ENCODE measurements at places on chromosomes 7 and 10.

- DNase-seq: no peak
These were observed 134.4 kb upstream of the UNC5B start for GRCh38 chr10:71077796-71078453.

DNA sequence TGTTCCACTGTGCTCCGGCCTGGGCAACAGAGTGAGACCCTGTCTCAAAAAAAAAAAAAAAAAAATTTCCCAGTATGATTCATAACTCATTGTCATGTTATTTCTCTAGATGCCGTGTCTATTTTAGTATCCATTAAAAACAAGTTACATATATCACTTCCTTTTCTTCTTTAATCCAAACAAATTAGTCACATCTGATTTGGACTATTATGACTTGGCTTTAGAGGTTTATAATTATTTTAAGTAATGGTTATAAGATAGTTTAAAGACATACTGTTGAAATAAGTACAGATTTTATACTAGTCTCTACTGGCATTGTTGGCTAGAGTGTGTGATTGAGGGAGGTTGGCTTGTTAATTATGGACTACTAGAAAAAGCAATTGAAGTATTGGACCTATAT lies 53.3 kb downstream of the ZMYND11 start:
- no peak for DNase-seq

DNA sequence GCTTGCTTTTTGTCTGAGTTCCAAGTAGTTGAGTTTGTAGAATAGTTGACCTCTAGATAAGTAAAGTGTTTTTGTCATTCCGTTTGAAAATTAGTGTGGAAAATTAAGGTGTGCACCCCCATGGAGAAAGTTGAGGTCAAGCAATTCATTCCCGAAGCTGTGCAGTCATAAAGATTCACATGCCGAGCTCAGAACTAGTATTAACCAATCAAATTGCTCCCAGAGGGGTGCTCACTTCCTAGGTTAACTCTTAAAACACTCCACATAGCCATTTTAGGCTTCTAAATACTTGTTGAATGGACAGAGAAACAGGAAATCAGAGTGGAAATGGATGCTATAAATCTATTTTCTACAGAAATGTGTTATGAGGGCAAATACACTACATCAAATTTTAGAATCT lies 638.9 kb downstream of the SUGCT start:
- DNase-seq: no peak

GRCh38 chr7:5793361-5794072 lies 12.1 kb upstream of the RNF216 start:
- no peak for DNase-seq

DNA sequence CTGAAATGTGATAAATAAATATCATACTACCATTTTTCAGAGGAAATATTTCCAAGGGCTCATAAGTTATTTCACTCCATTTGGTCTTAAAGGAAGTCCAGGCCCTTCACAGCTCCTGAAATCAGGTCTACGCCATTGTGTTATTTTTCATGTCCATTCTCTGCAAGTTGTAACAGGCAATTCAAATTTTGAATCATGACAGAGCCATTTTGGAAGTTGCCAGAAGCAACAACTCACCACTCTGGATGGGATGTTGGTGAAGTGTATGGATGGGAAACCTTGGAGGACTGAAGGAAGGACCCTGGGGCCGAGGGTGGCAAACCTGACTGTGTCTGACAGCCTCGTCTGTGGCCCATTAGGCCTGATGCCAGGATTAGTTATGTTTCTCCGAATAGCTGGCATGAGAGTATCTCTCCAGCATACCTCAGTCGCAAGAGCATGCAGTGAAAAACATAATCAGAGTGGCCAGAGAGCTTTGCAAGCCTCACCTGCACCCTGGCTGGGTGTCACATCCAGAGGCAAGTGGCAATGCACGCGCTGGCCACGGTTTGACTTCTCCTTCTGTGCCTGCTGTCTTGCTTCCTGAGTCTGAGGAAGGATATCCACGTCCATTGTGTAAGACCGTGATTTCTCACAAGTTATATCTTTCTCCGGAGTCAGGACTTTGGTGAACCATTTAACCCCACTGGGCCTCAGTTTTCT lies 87.1 kb downstream of the NRP1 start:
- DNase-seq: no peak

DNA sequence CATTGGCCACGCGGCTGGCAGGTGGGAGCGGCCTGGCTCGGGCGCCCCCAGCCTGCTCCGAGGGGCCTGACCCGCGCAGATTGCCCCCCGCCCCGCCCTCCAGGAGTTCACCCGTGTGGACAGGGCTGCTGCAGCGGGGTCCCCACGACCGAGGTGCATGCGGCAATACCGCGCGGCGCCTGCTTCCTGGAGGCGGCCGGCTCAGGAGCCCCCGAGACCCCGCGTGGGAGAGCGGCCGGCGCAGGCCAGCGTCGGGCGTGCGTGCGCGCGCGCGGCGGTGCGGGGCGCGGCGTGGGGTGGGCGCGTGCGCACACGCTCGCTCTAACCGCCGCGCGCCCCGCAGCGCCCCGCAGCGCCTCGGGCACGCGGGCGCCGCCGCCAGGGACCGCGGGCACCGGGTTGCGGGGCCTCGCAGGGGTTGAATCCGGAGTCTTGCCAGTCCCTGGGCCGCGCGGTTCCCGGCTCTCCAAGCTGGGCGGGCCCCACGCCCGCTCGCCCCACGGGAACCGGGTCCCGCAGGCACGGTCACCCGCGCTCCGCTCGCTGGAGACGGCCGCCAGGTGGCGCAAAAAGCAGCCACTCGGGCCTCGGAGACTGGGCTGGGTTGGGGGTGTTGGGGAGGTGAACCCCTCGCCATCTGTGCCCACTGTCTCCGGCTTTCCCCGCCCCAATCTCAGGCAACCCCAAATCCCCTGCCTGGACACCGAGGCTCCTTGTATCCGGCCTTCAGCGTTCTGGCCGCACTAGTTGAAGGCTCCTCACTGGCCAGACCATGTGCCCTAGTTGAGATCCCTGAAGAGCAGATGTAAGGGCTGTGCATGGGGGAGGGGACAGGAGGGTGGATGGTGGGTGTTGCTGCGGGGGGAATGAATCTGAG lies 1.3 kb upstream of the ACHE start:
- no peak for DNase-seq

GRCh38 chr7:18518555-18518954 lies 23.0 kb downstream of the HDAC9 start:
- no peak for DNase-seq

- DNase-seq: no peak
These were observed 28.1 kb upstream of the SFTPD start for GRCh38 chr10:79976999-79977398.

DNA sequence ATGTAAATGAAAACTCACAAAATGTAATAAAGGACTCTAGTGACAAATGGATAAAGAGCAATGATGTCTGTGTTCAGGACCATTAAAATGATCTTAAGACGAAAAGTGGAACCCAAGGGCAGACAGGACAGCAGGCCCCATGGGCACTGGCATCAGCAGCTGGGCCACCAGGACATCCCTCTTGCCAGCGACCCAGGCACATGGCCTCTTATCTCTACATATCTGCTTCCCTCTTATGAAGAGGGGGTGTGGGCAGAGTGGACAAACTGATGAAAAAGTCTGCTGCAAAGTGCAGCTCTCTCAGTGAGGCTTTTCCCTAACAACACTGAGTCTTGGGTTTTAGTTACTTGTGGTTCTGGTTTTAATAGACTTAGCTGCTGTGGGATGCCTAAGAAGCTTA lies 44.8 kb upstream of the ANKRD1 start:
- no peak for DNase-seq

DNA sequence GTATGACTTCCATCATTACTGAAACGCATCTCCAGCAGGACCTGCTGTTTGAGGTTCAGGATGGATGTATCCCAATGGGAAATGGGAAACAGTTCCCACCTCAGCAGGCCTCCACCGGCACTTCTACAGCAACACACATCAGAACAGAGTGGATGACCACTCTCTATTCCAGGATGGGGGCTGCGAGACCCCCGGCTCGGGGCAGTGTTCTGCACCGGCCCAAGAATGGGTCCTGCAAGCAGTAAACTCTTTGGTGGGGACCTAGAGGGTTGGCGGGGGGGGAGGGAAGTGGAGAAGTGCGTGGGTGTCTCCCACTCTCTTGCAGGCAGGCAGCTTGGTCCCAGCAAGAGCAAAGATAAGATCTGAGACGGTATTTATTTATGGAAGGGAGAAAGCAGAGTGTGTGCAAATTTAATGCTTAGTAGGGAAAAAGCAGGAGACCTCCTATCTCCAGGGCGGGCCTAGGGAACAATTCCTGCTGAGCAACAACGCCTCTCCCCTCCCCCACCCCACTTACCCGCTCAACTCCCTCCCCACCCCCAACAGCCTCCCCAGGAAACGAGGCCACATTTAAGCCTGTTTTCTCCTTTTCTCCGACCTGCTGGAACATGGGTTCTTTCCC lies 4.0 kb downstream of the SFMBT2 start:
- DNase-seq: no peak

DNA sequence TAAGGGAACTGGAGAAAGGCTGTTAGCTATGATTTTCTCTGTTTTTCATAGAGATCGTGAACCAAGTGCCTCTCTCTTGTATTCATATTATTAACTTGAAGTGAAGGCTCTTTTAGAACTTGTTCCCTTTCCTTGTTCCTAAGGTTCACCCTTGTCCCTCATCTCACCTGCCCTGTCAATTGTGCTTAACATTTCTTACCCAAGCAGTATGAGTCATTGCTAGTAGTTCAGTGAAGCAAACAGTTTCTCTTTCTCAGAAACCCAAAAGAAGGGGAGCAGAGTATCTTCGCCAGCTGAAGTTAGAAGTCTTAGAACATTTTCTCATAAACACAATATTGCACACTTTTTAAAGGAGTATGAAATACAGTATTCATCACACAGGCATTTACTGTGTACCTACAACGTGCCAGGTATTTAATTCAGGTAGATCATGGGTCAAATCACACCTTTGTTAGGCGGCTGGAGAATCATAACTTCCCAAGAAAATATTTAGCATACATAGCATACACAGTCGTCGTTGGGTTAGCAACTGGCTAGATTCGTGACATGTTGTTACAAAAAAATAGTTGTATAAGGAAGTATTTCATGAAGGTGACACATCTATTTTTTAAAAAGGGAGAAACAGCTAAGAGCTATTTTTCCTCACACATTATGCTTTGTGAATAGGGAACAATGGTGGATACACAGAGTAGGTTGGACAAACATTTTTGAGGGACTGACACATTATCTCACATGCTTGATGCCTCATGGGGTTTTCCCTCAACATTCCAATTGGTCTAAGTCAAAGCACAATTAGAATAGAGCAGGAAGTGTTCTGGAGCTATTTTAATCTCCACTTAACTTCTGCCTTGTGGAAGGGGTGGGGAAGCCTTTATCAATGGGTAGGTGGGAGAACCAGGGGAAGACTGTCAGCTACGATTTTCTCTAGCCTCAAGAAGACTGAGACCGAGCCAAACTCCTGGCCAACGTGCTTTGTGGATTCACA lies 13.2 kb downstream of the HDAC9 start:
- no peak for DNase-seq

DNA sequence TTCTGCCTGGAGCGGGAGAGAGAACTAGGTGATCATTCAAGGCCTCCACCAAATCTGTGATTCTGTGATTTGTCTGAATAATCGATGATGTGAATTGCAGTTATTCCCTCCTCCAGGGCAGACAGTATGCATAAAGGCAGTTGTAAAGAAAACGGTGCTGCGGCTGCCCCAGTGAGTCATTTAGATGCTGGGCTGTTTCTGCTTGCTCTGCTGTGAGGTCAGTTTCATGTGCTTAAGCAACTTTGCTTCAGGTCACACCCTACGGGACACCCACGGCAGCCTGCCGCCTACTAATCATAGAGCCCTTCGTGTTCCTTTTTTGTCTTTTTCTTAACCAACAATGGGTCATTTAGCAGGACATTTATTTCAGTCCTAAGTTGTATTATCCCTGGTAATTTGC lies 158.1 kb upstream of the PITRM1 start:
- DNase-seq: no peak

DNA sequence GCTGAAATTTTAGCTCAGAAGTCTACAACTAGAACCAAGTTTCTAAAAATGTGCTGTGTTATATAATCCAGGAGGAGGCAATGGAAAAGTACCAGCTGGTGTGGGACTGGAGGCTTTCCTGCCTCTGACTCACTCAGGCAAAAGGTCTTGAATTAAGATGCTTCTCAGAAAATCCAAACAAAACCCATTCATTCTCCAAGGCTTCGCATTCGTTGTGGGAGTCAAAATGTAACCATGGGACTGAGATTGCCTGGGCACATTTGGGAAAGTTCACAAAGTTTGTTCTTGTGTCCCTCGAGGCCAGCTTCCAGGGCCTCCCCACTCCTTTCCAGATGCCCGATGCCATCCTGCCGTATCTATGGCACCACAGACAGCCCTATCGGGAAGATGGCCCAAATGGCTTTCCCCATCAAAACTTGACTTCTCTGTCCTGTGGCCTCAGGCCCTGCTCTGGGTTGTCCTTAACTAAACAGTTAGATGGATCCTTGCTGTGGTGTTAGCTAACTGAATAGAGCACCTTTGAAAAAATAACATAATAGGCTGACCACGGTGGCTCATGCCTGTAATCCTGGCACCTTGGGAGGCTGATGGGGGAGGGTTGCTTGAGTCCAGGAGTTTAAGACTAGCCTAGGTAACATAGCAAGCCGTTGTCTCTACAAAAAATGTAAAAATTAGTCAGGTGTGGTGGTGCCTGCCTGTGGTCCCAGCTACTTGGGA lies 180.5 kb downstream of the PFKFB3 start:
- no peak for DNase-seq

DNA sequence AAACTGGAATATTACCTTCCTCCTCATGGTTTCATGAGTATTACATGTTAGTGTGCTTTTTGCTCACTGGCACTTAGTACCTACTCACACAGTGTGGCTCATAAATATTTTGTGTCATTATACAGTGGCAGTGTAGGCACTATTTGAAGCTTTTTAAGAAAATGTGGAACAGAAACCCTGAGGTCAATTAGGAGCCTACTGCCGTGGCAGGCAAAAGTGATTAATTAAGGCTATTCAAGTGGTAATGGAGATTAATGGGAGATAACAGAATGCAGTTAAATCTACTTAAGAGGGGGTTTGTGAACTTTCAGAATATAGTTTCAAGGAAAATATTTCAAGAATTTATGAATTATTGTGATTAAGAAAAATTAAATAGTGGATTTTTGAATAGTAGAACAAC lies 277.6 kb downstream of the HGF start:
- DNase-seq: no peak

- no peak for DNase-seq
These were observed 2.2 kb upstream of the PDK4 start for GRCh38 chr7:95598511-95598910.

- no peak for DNase-seq
These were observed 10.8 kb downstream of the GNA12 start for GRCh38 chr7:2833083-2833910.
